ENCODE measurements at places on chromosomes 1 and 21.

GRCh38 chr1:230048322-230048721, 18.7 kb upstream of the GALNT2 start:
- DNase-seq = no peak

DNA sequence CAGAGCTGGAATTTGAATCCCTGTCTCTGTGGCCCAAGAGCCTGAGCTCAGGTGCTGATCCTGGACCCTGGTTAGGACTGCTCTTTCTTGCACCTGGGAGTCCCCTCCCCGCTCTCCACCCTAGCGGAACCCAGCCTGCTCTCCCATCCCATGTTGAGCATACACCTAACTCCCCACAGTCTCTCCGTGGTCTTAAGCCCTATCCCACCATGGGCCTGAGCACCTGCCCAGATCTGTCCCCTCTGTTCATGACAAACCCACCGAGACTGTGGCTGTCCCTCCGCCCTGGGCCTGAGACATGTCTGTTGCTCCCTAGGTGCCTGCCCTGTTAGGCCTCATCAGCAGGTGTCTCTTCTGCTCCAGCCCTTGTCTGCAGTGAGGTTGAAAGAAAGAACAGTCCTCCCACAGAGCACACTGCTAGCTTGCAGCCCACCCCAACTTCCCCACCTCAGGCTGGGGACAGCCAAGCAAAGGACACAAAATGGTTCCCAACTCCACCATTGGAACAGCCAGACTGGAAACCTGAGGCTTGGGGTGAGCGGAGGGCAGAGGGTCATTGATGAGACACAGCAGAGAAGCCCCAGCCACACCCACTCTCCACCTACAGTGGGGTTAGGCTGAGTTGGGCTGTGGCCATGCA, 118.5 kb downstream of the MATN1 start:
- no peak for DNase-seq

DNA sequence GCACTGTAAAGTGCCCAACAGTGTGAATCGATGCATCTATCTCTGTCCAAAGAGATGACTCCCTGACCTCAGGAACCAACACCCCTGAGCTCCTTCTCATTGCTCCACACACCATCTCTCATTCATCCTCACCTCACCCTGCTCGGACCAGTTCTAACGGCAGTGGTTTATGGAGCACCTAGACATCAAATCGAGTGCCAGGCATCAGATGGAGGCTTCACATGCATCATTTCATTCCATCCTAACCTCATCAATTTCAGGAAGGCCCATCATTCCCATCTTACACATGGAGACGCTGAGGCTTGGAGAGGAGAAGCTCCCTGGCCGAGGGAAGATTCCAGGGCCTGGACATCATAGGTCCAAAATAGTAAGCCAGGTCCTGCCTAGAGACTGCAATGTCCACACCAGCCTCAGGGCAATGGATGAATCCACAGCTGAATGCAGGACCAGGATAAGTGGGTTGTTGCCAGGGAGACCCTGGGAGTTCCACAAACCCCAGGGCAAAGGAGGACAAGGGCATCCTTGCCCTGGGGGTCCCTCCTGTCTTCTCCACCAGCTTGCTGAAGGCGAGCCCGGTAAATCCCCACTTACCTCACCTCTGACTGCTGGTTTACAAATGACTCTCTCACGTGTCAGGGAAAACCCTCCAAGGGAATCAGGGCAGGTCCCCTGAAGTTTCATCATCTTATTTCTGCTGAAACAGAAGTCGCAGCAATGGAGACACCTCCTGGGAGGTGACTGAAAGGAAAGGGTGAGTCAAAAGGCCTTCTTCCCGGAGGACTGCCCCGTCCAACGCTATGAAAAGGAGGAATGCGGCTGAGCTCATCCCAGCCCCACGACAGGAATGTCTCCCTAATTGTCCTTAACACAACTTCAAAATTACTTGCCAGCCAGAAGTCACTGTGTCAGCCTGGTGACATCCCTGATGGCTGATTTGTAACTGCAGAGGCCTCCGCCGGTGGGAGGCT, 9.0 kb upstream of the IFFO2 start:
- no peak for DNase-seq

- DNase-seq = no peak
These were observed 78.9 kb downstream of the KAZN start for GRCh38 chr1:14677292-14677971.

DNA sequence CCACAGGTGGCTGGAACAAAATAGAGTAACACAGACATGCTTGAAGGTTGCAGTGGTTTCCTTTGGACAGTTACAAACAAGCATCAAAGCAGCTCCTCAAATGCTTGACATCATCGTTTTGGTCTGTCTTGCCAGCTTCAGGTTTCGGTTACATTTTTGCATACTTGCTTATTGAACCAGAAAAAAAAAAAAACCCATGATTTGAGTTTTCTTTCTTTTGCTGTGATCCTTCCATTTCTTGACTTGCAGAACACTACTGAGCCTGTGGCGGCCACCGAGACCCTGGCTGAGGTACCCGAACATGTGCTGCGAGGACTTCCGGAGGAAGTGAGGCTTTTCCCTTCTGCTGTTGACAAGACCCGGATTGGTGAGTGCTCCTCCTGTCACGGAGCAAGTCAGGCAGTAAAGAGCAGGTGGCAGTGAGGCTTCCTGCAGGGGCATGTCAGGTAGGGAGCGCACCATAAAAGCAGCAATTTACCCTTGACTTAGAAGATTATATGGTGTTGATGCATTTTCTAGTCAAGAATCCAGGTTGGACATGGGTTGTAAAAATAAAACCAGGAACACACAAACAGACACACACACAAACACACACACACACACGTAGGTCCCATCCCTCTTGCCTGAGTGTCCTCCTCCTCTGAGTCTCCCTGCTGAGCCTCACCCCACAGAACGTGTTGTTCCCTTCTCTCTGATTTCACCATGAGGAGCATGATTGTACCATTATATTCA, 30.9 kb downstream of the PRDM2 start:
- peak; percentile 74 for DNase-seq

DNA sequence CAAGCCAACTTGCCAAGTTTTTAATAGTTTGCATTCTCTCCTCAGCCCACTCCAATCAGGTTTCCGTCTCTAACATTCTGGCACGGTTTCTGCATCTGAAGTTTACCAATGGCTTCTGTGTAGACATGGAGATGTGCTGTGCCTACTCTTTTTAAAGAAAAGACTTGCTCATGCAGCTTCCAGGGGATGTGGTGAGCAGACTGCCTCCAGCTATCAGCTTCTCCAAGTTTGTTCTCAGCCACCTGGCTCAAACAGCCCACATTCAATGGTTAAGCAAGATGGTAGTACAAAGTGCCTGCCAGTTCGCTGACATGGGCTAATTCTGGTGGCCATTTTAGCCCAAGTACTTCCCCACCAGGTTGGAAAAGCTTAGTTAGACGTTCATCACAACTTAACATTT, 465.3 kb downstream of the NEGR1 start:
- DNase-seq = no peak

DNA sequence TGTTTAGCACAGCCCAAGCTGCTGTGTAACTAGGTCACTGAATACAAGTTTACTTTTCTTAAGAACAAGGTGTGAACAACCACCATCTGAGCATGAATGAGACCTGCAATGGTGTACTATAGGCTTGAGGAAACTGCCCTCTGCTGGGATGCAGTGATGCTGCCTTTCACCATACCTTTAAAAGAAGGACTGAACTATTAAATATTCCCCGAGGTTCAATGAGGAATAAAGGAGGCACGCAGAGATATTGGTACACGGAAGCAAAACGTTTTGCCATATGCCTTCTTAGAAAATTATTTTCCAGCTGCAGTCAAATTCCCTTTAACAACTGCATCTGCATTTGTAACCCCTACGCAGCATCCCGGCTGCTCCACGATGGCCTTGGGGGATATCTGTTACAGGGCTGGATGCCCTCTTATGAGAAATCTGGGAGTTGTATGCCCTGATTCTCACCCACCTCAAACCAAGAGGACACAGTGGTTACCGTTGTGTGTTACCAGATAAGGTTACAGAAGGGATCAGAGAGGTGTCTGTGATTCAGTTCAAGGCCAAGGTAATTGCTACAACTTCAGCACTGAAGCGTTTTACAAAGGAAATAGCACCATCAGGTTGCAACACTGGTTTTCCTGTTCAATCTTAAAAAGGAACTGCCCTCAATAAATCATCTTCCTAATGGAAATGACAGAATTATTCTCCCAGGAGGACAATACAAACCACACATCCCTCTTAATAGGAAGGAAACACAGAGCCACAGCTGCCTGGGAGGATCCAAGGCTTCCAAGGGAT, 470.5 kb downstream of the LTN1 start:
- no peak for DNase-seq

GRCh38 chr1:154881820-154882535, 11.9 kb upstream of the KCNN3 start:
- DNase-seq = no peak

GRCh38 chr1:236321101-236321500, 39.3 kb upstream of the ERO1B start:
- DNase-seq = no peak

GRCh38 chr1:2466270-2466665, 9.8 kb upstream of the PLCH2 start:
- DNase-seq = no peak

DNA sequence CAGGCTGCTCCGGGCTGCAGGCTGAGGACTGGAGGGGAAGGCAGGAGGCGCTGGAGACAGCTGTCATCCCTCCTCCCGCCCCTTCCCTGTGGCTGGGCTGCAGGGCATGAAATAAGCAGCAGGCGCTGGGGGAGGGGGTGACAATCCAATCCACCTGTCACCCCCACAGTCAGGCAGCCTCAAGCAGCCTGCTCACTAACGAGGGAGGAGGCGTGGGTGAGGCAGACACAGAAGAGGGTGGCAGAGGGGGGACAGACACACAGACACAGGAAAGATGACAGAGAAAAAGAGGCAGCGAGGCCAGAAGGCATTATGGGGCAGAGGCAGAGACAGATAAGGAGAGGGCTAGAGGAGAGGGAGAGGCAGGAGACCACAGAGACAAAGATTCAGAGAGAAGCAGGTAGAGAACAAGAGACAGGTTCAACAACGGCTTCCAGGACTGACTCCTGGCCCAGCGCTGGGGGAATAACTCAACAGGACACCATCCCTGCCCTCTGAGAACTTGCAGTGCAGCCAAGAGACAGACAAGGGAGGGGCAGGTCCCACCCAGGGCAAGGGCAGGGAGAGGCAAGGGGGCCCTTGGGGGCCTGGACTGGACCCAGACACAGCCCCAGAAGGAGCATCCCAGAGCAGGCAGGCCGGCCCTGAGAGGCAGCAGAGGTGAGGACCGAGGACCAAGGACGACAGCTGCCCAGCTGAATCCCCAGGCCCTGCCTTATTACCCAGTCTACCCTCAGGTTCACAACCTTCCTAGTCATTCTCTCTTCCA, 11.2 kb downstream of the MEF2D start:
- peak; percentile 67 for DNase-seq

GRCh38 chr1:1915911-1916840, 1.1 kb downstream of the CALML6 start:
- DNase-seq = no peak

DNA sequence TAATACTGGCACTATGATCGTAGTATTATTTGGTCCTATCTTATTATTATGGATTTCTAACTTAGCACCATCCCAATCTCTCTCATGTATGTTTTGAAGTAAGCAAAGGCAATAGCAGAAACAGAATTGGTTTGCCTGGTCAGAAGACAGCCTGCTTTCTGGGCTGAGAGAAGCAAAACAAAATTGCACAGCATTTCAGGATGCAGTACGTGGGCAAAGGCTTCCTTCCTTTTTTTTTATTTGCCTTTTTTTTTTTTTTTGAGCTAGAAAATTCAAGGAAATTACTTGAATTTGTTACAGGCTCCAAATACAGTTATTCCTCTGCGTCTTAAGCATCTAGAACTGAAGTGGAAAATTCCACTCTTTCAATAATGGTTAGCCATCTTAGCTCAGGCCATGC, 8.8 kb downstream of the CDA start:
- DNase-seq = no peak

DNA sequence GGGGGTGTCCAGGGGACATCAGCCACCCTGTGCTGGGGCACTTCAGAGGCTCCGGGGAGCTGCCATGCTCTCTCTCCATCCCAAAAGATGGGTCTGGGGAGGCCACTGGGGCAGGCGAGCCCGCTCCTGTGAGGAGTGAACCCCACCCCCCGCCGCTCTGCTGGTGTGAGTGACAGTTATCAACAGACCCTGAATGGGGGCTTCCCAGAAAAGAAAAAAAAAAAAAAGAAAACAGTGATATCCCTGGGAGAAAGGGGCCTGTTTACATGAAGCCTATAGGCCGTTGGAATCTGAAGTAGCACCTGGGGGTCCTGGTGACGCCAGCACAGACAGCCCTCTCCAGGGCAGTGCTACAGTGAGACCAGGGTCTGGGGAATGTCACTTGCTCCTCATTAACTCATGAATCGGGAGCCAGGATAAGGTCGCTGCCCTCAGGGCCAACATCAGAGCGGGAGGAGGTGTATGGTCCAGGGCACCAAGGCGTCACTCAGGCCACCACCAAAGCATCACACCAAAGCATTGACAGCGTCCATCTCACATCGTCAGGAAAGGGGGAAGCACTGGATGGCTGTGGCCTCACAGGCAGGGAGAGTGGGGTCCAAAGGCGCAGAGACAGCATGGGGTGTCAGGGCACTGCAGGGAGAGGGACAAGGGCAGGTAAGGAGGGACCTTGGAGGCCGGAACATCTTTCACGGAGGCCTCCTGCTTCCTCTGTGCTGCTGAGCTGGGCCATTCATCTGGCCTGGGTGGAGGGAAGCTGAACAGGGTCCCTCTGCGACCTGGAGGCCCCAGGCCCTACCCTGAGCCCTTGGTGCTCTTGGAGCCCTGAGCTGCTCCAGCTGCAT, 8.4 kb upstream of the NPHP4 start:
- no peak for DNase-seq

DNA sequence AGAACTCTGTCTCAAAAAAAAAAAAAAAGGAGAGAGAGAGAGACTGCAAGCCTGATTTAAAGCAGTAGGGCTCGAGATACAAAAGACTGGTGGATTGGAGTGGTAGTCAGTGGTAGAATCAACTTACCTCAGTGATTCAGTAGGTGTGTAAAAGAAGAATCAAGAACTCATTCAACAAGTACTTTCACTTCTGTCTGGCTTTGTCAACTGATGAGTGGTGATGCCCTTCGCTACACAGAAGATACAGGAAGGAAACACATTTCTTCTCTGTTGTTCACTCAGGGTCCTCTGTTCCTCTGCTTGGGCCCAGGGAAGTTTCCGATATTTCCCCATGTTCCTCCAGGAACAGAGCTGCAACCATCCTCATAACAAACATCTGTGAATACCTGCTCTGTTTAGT, 68.6 kb upstream of the COG2 start:
- DNase-seq = no peak

GRCh38 chr1:235331401-235331800, 3.0 kb downstream of the GGPS1 start:
- DNase-seq = peak; percentile 57

Data from HL-60 (cell line).